ENCODE measurements at places on chromosomes 2 and 18.

DNA sequence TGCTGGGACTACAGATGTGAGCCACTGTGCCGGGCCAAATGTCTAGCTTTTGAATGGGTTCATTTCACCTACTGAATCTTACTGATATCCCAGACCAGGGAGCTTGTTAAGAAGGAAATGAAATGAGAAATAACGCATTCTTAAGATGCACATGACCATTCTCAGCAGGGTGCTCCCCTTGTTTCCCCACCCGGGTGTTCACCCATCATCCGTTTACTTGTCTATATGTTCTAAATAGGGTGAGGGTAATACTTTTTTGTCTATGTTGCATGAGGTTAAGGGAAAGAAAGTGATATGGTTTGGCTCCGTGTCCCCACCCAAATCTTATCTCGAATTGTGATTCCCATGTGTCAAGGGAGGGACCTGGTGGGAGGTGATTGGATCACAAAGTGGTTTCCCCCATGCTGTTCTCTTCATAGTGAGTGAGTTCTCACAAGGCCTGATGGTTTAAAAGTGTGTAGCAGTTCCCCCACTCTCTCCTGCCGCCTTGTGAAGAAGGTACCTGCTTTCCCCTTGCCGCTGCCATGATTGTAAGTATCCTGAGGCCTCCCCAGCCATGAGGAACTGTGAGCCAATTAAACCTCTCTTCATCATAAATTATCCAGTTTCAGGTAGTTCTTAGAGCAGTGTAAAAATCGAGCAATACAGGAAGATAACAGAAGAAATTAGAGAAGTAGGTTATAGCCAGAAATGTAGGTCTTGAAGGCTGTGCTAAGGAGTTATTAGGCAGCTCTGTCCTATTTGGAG lies 129.1 kb downstream of the DDX1 start:
- H3K4me1 ChIP-seq: no peaks in the 10 kb centered on the region
- no peak overlapping the region for H3K4me3 ChIP-seq
- DNase-seq: no peak
- no peak overlapping the region for H3K27ac ChIP-seq
- no peaks in the 10 kb centered on the region for H3K36me3 ChIP-seq

DNA sequence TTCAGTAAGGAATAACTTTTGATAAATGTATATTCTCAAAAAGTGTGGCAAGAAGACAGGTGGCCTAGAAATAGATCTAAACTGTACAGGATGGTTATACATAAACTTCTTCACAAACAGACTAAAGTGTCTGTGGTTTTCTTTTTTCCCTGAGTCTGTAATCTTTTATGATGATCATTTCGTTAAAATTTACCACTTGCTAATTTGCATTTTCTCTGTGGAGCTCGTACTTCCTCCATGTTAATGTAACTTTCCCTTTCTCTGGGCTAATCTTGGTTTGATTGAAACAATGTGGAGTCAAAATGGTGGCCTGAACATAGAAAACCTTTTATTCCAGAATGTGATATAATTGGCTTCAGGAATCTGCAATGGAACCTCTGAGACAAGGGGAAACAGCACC lies 166.2 kb downstream of the FTCDNL1 start:
- H3K27ac ChIP-seq: no peak overlapping the region
- DNase-seq: no peak
- no peaks in the 10 kb centered on the region for H3K36me3 ChIP-seq
- H3K27me3 ChIP-seq: no peaks in the 10 kb centered on the region
- H3K4me1 ChIP-seq: no peaks in the 10 kb centered on the region

DNA sequence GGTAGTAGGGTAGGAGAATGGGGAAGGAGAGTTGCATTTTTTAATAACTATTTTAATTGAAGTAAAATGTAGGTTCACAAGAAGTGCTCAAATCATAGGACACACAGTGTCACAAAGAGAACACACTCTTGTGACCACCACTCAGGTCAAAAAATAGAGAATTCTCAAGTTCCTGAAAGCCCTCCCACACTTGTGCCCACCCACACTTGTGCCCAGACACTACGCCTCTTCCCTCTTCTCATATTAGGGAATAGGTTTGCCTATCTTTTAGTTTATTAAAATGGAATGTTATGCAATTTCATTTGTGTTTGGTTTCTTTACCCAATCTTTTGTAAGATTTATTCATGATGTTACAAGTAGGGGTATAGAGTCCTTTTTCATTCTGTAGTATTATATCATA lies 67.2 kb downstream of the UGGT1 start:
- no peaks in the 10 kb centered on the region for H3K4me1 ChIP-seq
- H3K36me3 ChIP-seq: peaks cover 10% of the 10 kb centered on the region
- no peak overlapping the region for H3K27ac ChIP-seq
- no peak overlapping the region for H3K4me3 ChIP-seq
- no peak for DNase-seq

DNA sequence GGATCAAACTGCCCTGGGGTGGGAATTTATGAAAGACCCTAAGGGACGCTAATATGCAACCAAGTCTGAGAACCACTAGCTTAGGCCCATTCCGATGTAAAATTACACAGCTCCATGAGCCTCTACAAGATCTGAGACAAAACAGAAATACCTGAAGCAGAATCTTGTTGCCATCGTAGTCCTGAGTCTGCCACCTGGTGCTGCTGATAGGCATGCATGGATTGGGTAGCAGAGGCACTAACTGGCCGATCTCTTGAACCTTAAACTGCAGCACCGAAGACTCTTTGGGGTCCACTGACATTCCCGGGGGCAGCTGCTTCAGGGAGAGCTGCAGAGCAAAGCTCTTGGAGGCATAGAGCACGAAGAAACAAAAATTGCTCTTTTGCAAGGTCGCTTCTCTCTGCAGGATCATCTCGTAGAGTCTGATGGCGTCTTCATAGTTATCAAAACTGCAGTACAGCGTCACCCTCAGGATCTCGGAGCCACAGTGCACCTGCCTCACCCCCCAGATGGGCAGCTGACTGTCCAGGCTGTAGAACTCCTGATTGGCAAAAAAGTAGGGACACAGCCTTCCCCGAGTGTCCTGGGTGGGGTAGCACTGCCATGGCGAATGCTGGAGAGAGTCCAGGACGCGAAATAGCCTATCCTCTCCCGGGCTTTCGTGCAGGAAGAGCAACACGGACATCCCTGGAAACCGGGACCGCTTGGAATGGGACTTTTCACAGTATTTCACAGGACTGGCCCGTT lies 848 bp downstream of the FAM124B start:
- H3K4me3 ChIP-seq: no peak overlapping the region
- no peaks in the 10 kb centered on the region for H3K27me3 ChIP-seq
- no peak for DNase-seq
- H3K4me1 ChIP-seq: no peaks in the 10 kb centered on the region

DNA sequence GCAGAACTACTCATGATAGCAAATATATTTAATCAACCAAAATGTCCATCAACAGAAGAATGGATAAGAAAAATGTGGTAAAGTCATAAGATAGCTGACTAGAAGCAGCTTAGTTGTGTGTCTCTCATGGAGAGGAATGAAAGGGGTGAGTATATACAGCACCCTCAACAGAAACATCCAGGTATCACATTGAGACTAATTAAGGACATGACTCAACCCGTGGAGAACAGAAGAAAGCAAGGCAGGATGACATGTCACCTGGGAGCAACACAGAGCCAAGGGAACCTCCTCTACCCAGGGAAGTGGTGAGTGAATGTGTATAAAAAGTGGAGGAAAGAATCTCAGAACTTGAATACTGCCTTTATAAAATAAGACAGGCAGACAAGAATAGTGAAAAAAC lies 1695.0 kb upstream of the CELF4 start:
- no peaks in the 10 kb centered on the region for H3K36me3 ChIP-seq
- H3K4me1 ChIP-seq: no peaks in the 10 kb centered on the region
- DNase-seq: no peak
- no peak overlapping the region for H3K4me3 ChIP-seq
- H3K27ac ChIP-seq: no peak overlapping the region

GRCh38 chr18:73826098-73826497 lies 321.5 kb downstream of the FBXO15 start:
- H3K4me3 ChIP-seq: no peak overlapping the region
- no peak for DNase-seq
- no peaks in the 10 kb centered on the region for H3K27me3 ChIP-seq
- H3K4me1 ChIP-seq: no peaks in the 10 kb centered on the region
- H3K36me3 ChIP-seq: no peaks in the 10 kb centered on the region
- no peak overlapping the region for H3K27ac ChIP-seq

DNA sequence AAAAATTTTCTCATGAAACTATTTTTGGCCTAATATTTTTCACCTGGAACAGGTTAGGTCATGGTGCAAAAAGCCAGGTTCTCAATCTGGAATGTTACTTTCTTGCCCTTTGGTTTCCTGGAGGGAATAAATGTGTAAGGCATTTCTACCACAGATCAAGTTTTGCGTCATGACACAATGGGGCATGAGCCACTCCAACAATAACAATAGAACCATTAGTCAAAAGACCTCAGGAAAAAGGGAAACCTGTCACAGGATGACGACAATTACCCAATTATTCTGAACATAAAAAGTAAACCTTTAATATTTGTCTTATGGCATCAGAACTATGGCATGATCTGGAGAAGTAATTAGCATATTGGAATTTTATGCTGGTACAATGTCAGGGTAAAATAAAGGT lies 88.2 kb upstream of the HNRNPA3 start:
- no peak overlapping the region for H3K27ac ChIP-seq
- no peaks in the 10 kb centered on the region for H3K4me1 ChIP-seq
- no peak overlapping the region for H3K4me3 ChIP-seq
- H3K27me3 ChIP-seq: no peaks in the 10 kb centered on the region

DNA sequence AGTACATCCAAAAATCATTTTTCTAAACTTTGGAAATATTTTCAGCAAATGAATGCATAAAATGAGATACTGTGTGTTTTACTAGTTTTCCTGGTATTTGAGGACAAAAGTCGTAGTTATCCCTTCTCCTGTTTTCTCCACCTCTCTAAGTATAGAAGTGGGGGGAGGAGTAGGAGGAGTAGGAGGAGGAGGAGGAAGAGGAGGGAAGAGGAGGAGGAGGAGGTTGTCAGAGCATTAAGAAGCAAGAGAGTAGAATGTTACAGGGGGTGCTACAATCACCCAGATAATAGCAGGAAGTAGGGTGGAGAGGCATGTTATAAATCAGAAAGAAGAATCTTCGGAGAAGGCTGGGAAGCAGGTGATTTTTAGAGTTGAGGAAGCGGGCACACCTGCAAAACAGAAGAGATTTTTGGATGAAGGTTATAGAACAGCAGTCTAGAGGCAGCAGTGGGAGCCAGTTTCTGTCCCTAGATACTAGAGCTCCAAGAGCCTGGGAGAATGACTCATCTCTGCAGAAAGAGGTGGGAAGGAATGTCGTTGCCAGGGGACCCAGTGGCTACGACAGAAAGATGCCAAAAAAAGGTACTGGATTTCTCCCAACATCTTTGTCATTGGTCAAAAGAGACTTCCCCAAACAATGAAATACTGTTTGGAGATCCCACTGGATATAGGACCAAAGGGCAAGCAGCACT lies 44.2 kb upstream of the AQP4 start:
- no peaks in the 10 kb centered on the region for H3K36me3 ChIP-seq
- no peak overlapping the region for H3K27ac ChIP-seq
- H3K4me3 ChIP-seq: no peak overlapping the region

DNA sequence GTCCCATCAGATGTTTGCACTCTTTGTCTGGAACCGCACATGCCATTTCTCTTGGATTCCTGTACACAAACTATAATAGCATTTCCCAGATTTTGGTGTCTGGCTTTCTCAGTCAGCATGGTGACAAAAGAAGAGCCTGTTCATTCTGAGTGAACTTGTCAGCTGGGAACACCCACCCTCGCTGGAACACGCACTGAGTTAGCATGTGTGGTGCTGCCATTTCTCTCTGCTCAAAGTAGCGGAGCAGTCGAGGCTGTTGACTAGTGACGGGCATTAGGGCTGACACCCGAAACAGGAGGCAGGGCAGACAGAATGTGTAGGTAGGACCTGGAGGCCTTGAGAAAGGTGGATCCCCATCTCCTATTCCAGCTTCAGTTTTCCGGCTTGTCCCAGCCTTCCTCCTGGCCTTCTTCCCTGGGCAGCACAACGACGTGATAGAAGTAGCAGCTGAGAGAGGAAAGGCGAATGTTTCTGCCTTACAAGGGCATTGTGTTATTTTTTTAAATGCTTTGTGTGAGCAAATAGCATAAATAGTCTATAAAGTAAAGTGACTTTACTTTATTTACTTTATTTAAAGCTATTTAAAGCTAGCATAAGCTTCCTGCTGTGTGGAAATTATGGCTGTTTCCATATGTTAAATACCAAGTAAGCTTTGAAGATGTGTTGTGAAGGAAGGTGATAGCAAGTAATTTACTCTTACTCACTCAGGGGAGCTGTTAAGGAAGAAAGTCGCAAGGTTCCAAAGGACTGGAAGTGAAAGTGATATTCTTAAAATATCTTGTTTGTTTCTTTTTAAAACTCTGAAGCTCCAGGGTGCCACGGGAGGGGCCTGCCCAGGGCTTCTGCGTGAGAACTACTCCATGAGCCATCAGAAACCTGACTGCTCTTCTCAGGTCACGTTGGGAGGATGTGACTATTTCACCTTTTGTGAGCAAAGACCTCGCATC lies 272.6 kb downstream of the NEDD4L start:
- H3K4me1 ChIP-seq: peaks cover 60% of the 10 kb centered on the region
- H3K27ac ChIP-seq: peak overlapping the region; percentile 63
- no peaks in the 10 kb centered on the region for H3K36me3 ChIP-seq
- 0 out of 2 replicates have a peak overlapping the region, but pooled peaks have one; percentile 45 for H3K4me3 ChIP-seq

- DNase-seq: no peak
- H3K4me3 ChIP-seq: no peak overlapping the region
- peaks cover 6% of the 10 kb centered on the region for H3K4me1 ChIP-seq
- peaks cover 44% of the 10 kb centered on the region for H3K36me3 ChIP-seq
- H3K27ac ChIP-seq: no peak overlapping the region
- no peaks in the 10 kb centered on the region for H3K27me3 ChIP-seq
These were observed 39.8 kb downstream of the ANO7 start for GRCh38 chr2:241228081-241228859.

DNA sequence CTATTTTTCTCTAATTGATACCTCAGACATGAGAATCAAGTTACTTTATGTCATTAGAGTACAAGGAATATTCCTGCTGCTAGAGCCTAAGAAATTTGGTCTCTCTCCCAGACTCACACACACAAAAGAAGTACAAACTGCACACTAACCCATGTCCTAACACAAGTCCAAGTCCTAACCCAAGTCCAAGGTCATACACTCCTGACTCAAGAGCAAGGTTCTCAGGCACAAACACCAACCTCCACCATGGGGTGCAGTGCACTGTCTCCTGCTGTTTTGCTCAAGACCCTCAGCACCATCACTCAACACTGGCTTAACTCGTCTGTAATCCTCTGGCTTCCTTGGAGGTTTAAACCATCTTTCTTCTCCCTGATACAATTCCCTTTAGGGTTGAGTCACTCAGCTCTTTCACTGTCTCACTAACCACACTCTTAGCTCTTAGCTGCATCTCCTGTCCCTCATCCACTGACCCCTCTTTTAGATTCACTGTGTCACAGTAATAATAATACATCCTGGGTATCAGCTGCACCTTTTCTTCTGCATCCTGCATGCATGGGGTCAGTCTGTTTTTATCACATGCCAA lies 129.8 kb downstream of the BCL2L11 start:
- no peak overlapping the region for H3K27ac ChIP-seq
- no peak overlapping the region for H3K4me3 ChIP-seq
- H3K4me1 ChIP-seq: no peaks in the 10 kb centered on the region

- H3K4me1 ChIP-seq: peaks cover 9% of the 10 kb centered on the region
- H3K36me3 ChIP-seq: no peaks in the 10 kb centered on the region
- no peak overlapping the region for H3K27ac ChIP-seq
- no peaks in the 10 kb centered on the region for H3K27me3 ChIP-seq
- no peak overlapping the region for H3K4me3 ChIP-seq
These were observed 87.6 kb downstream of the METTL8 start for GRCh38 chr2:171345971-171346722.

- H3K4me3 ChIP-seq: no peak overlapping the region
- DNase-seq: no peak
- no peaks in the 10 kb centered on the region for H3K36me3 ChIP-seq
- H3K27me3 ChIP-seq: no peaks in the 10 kb centered on the region
These were observed 108.0 kb downstream of the ITGB1BP1 start for GRCh38 chr2:9315280-9315847.

Measured in HCT116 (cell line).